ENCODE measurements at places on chromosomes 12 and 14.
A peak's percentile ranks its signal among the peaks of the same experiment; 100 is the strongest.

- DNase-seq, result no peak
Measured at GRCh38 chr12:2180737-2181082, 127.9 kb downstream of the CACNA1C start.

DNA sequence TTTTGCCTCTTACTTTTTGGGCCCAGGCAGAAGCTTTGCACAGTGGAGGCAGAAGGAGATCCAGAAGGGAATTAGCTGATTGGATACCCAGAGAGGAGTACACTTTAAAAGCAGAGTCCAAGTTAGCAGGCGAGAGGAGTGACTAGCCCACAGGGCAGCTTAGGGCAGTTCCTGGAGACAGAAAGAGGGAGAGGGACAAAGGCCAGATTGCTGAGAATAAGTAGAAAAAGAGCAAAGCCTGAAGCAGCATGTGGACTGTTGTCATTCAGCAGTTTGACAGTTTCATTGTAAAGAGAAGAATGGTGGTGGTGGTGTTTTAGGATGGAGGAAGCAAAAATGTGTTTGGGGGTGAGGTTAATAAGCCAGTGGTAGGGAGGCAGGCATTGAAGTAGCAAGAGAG is 95.1 kb downstream of the PELI2 start:
- DNase-seq, result no peak

- no peak for DNase-seq
Measured at GRCh38 chr12:46148327-46149078, 120.3 kb downstream of the SLC38A1 start.

DNA sequence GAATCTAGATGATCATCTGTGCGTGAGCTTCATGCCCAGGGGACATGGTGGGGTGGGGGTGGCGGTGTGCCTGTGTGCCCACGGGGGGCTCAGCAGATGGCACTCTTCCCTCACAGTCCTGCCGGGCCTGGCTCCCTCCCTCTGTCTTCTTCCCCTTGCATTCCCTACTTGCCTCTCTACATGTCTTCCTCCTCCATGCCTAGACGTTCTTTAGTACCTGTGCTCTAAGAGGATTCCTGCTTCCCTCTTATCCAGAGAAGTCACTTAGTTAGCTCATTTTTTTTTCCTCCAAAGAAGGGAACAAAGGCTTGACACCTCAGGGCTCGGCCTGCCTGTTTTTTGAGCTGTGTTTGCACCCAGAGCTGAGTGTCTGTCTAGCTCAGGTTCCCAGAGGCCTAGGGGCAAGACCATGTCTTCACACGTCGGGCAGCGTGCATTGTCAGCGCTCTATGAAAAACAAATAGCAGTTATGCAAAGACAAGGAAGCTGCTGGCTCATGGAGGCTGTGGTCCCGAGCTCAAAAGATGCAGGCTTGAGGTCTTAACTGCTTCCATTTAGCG is 48.8 kb downstream of the NINJ2 start:
- DNase-seq, result no peak

GRCh38 chr12:117724543-117724942 is 244.2 kb downstream of the KSR2 start:
- DNase-seq, result no peak

- no peak for DNase-seq
Measured at GRCh38 chr12:131867471-131867870, 27.0 kb upstream of the ULK1 start.

DNA sequence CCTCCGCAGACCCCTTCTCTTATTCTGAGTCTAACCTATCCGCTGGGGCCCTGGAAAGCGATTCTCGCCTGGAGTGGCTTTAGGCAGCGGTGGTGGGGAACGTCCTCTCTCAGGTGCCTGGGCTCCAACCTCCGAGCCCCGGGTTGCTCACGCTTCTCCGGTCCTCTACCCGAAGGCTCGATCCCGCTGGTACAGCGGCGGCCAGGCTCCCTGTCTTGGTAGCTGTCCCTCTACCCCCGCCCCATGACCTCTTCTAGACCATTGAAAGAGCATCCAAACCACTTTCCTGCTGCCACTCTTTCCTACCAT is 505 bp upstream of the HEBP1 start:
- peak; percentile 30 for DNase-seq

- peak; percentile 47 for DNase-seq
Measured at GRCh38 chr12:119659289-119659897, 8.5 kb upstream of the PRKAB1 start.

DNA sequence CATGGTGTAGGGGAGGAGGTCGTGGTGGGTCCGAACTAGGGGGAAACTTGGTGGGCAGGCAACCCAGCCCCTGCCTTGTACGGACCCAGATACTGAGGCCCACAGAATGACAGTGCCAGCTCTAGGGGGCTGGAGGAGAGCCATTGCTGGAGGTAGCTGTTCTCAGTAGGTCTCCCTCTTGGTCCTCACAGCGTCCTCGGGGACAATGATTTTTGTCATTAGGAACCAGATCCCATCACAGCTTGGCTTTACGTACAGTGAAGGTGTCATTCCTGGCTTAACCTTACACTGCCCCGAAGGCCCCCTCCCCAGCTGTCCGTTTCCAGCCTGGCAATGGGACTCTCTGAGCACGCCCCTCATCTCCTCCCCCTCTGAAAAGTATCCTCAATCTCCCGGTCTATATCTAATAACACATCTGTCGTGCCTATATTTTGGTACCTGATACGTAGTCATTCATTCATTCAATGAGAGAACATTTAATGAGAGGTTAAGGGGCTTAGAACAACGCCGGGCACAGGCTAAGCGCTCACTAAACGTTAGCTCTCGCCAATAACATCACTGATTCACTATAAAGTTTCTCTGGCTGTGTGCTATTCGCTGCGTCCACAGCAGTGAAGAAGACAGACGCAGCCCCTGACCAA is 597 bp upstream of the DYNC1H1 start:
- DNase-seq, result no peak

GRCh38 chr12:128724468-128725046 is 99.2 kb downstream of the SLC15A4 start:
- DNase-seq, result no peak

- no peak for DNase-seq
Measured at GRCh38 chr12:44972746-44973421, 78.0 kb downstream of the DBX2 start.

- no peak for DNase-seq
Measured at GRCh38 chr12:80861641-80862378, 75.9 kb downstream of the LIN7A start.

DNA sequence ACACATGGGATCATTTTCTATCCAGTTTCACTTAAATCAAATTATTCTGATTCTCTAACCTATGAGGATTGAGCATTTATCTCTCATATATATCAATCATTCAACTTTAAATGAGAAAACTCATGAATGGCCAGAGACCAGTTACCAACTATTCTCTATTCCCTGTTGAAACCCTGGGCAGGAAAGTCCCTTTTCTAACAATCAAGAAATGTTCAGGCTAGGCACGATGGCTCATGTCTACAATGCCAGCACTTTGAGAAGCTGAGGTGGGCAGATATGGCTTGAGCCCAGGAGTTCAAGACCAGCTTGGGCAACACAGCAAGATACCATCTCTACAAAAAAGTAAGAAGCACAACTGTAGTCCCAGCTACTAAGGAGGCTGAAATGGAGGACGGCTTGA is 18.0 kb downstream of the FMNL3 start:
- DNase-seq, result no peak

DNA sequence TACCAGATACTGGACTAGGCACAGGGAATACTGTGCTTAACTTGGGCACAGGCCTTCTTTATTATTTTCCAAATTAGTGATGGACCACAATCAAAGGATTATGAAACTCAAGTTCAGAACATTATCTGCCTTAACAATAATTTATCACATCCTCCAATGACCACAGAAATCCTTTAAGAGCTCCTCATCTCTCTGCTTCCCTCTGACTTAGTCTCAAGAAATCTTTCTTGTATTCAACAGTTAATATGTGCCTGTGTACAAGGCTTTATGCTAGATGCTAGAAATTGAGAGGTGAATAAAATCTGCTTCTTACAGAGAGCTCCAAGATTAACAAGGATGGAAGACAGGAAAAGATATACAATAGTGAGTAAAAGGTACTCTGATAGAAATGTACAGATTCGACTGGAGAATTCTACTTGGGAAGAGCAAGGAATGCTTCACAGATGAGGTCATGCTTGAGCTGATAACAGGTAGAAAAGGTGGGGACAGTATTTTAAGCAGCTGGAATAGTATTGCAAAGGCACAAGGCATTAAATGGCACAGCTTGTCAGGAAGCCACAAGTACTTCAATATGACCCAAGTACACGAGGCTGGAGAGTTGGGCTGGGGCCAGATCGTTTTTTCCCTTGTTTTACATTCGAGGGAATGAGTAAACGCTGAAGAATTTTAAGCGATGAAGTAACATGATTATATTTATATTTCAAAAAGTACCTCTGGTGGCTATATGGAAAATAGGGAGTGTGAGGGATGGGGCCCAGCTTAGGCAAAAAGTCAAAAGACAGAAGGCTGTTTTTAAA is 55.1 kb upstream of the ARID2 start:
- DNase-seq, result no peak

DNA sequence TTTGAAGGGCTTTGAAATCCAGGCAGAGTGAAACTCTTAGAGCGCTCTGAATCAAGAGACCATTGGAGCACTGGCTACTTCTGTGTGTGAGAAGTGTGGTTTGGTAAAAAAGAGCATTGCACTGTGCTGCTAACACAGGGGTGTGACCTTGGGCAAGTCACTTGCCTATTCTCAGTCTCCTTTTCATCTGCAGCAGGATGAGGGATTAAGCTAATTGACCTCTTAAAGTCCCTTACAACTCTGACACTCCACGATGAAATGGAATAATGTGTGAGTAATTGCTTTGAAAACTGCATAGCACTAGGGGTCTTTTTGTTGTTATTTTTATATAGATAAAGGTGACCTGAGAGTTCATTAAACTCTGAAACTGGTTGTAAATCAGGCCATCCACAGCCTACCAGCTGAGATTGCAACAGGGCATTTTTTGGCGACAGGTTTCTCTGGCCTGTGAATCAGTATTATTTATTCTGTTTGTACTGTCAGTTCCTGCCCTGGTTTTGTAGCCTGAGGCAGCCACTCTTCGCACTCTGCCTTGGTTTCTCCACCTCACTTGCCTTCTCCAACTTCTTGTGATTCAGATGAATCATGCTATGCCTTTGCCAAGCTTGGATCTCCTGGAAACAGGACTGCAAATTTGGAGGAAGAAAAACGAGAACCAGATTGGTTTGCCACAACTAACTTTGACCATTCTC is 159.9 kb upstream of the PARP11 start:
- no peak for DNase-seq

- peak; percentile 30 for DNase-seq
Measured at GRCh38 chr14:58151133-58152013, 640 bp downstream of the ARMH4 start.

DNA sequence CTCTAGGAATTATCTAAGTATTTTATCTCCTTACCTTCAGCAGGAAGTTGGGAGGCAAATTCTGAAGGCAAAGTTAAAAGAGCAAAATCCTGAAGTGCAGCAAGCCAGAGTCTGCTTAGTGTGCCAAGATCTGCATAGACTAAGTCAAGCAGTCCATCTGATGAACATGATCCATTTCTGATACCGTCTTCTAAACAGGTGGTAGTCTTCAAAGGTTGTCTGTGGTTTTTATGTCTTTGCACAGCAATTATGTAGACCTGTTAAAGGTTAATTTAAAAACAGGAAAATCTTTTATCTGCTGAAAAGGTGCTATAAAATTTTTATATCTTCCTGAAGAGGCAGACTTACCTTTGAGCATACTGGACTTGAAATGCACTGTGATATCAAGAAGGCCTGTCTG is 105.3 kb upstream of the HECTD1 start:
- no peak for DNase-seq

- DNase-seq, result no peak
Measured at GRCh38 chr12:23083267-23083666, 458.3 kb downstream of the ETNK1 start.

GRCh38 chr12:2752676-2753371 is 41.9 kb upstream of the FKBP4 start:
- no peak for DNase-seq

GRCh38 chr12:88339254-88339949 is 197.3 kb downstream of the TMTC3 start:
- DNase-seq, result no peak

GRCh38 chr14:72443256-72443655 is 450.6 kb downstream of the DPF3 start:
- no peak for DNase-seq

- DNase-seq, result no peak
Measured at GRCh38 chr12:1846421-1847405, 26.3 kb downstream of the LRTM2 start.

- DNase-seq, result no peak
Measured at GRCh38 chr12:48446161-48446776, 26.1 kb upstream of the ANP32D start.

GRCh38 chr12:131091976-131092691 is 138.4 kb downstream of the ADGRD1 start:
- no peak for DNase-seq

DNA sequence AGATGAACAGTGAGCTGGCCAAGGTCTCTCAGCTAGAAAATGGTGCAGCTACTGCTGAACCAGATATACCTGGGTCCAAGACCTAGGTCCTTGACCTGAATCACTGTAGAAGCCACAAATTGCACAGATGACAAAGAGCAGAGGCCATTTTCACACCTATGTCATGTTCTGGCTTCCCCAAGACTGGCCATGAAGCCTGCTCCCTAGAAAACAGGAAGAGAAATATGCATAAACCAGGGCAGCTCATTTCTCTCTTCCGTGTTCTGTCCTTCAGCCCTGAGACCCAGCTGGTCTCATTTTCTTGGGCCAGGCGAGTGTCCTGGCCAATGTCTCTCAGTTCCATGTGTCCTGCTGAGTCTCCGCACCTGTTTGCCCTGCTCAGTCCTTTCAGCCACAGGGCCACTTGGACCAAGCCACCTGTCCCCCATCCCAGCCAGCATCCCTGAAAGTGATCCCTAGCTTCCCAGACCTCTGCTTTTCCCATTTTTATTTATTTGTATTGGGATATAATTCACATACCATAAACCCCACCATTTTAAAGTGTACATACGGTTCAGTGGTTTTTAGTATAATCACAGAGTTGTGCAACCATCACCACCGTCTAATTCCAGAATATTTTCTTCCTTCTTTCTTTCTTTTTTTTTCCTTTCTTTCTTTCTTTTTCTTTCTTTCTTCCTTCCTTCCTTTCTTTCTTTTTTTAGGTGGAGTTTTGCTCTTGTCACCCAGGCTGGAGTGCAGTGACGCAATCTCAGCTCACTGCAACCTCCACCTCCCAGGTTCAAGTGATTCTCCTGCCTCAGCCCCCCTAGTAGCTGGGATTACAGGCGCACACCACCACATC is 27.0 kb downstream of the P2RX7 start:
- peak; percentile 90 for DNase-seq

GRCh38 chr12:55060470-55060869 is 40.7 kb downstream of the NEUROD4 start:
- DNase-seq, result no peak

- DNase-seq, result no peak
Measured at GRCh38 chr12:69500631-69501030, 30.4 kb downstream of the FRS2 start.

DNA sequence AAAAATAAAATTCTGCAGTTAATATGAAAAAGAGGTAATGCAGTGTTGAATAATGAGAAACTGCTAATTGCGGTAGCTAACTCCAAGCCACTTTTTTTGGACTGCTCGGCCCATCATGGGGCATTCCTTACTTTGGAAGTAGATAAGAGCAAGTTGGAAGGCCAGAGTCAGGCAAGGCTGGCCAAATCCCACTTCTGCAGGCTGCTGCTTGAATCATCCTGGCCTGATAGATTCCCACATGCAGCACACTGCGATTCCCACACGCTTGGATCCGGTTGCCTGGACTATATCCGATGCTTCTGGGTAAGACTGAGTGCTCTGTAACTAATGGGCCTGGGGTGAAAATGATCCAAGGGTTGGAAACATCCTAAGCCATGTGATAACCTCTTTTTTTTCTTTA is 10.6 kb downstream of the EIF2B2 start:
- DNase-seq, result no peak

All from cerebellum (tissue), 4 donors.